Activated naive CD4-positive, alpha-beta T cell treated with anti-CD3 and anti-CD28 coated beads, Interleukin-2, amount 50 U/mL, for 16 hours (primary cell): ENCODE measurements at places on chromosomes 16 and 17.

DNA sequence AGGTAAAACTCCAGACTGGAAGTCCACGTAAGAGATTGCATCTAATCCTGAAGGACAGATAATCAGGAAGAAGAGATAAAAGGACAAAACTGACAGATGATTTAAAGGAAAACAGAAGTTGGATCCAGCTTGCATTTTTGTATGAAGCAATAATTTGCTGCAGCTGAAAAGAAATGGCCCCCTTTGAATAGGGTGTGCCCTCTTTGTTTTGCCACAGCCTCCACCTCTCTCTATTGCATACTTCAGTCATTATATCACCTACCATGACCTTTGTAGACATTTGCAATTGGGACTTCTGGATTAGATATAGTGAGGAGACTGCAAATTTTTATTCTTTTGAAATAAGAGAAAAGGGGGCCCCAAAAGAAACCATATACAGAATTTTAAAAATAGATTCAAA, 8.1 kb downstream of the NOG start:
- DNase-seq, result no peak

DNA sequence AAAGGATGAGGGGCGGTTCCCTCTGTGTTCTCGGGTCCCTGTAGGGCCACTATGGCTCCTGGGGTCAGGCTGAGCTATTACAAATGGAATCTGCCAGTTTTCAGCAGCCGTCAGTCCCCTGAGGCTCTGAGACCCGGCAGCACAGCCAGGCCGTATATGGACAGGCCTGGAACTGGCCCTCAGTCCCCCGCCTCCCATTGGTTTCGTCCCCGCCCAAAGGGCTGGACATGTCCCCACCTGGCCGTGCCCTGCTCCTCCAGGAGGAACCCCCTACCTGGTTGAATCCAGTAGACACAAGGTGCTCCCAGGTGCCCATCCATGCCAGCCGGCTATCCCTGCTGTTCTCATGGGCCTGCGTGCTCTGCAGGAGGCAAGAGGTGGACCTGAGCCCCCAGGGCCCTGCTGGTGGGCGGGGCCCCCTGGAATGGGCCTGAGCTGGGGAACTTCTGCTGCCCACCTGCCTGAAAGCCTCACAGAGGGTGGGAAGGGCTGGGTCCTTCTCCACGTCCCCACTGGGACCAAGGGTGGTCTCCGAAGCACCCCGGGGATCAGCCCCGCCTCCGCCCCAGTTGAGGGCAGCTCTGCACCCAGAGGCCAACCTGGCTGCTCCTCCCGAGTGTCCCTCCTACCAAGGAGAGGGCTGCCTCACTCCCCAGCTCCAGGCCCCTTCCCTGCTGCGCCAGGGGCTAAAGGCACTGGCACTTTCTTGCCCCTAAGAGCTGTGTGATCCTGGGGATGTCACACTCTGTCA, 16.8 kb downstream of the VASN start:
- no peak for DNase-seq

- DNase-seq, result no peak
Measured at GRCh38 chr17:37106049-37106448, 157.3 kb downstream of the AATF start.

DNA sequence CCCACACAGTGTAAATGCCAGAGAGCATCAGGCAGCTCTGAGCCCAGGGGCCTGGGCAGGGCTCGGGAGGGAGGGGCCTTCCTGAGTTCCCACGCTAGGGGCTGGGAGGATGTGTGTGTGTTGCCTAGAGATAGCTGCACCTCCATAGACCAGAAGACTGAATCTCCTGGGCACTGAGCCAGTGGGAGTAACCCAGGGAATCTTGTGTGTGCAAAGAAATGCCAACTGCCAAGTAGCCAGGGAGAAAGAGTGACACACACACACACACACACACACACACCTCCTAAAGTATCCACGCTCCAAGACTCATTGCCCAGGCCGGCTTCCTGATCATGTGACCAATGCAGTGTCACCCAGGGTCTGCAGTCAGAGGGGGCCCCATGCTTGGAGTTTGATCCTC, 166.2 kb upstream of the RPL38 start:
- no peak for DNase-seq

GRCh38 chr16:27960619-27961295, 102.8 kb downstream of the GSG1L start:
- no peak for DNase-seq

DNA sequence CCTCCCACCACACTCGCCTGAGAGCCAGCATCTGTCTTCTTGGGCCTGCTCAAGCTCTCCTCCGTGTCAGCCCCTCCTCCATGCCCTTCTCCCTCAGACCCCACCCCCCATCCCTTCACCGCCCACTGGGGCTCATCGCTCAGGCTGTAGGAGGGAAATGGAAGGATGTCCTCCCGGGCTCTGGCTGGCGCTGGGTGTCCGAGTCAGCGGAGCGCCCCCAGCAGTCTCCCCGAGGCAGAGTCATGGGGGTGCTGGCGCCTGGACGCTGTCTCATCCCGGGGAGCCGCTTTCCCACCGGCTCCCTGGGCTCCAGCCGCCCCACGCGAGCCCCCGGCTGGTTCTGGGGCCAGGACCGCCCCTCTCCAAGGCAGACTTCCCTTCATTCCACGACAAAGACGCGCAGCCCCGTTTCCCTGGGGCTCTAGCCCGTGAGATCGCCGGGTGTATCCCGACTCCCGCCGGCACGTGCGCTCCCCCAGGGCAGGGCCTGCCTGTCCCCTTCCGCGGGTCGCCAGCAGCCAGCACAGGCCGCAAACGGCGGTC, 428 bp upstream of the ANTKMT start:
- DNase-seq, result peak; percentile 42

DNA sequence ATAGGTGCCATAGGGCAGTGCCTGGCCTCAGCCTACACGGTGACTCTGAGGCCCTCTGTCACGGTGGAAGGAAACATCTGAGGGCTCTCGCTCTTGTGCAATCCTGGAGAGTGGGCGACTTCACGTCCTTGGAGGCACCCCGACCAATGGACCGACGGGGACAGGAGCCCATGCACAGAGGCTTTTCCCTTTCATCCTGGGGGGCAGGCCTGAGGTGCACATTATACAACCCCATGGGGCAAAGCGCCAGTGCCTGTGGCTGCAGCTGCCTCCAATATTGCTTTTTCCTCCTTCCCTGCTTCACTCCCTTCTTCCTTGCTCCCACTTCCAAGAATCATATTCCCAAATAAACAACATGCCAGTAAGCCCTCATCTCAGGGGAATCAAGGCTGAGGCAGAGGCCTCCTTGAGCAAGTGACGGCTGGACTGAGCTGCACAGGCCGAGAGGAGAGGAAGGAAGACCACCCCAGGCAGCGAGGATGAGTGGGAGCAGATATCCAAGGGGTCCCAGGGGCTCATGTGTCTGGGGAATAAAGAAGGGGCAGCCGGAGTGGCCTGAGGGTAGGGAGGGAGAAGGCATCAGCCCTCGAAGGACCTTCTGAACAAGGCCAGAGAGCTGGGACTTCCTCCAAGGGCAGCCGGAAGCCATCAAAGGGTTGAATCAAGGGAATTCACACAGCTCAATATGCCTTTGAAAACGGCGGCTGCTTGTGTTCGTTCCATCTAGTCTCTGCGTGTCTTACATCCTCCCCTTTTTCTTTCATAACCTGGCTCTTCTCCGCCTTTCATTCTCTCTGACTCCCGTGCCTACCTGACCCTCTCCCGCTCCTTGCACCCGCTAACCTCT, 42.6 kb upstream of the RPL38 start:
- DNase-seq, result no peak

DNA sequence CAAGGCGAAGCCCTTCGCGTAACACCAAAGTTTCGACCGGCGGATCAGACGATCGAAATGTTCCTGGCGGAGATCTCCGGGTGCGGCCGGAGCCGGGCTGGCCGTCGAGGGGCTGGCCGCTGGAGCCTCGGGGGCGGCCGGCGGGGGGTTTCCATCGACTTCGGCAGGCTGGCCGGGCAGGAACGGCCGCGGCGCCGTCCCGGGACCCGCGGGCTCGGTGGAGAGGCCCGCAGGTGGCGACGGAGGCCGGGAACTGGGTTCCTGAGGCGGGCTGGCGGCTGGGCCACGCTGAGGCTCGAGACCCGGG, 1.1 kb downstream of the EPOP start:
- DNase-seq, result no peak

DNA sequence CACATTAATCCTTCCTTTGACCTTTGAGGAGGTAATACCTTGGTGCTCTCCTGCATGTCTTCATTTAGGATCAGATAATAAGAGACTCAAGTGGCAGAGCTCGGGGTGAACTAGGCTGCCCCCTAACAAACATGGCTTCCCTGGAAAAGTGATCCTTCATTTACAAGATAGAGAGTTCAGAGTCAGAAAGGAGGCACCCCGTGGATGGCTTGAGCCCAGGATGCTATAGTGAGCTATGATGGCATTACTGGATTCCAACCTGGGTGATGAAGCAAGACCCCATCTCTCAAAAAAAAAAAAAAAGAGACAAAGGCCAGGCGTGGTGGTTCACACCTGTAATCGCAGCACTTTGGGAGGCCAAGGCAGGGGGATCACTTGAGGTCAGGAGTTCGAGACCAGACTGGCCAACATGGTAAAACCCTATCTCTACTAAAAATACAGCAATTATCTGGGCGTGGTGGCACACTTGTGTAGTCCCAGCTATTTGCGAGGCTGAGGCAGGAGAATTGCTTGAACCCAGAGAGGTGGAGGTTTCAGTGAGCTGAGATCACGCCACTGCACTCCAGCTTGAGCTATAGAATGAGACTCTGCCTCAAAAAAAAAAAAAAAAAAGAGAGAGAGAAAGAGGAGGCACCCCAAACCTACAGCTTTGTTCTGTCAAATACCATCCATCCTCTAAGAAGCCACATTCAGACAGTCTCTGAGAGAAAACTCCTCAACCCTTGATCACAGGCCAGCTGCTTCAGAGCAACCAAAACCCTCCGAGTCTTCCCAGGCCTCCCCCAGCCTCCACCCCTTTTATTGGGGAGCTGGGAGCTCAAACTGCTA, 7.4 kb downstream of the FAM117A start:
- DNase-seq, result no peak

DNA sequence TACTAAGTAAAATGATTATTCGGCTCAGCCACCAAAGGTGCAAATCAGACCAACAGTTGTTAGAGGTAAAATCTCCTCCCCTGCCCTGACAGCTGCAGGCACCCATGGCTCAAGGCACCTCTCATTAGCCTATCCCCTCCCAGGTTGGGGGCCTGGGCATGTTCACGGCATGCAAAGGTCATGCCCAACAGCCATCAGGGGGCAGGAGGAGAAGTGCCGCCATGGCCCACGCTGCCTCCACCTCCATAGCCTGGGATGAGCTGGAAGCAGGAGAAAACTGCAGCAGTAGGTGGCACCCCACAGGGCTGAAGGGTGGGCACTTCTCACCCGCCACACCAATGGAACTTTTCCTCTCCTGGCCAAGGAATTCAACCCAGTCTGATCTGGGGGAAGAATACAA, 146.4 kb upstream of the COX10 start:
- DNase-seq, result no peak
